MCF 10A (cell line): ENCODE measurements at places on chromosomes 3 and 15. TPM values are rescaled to one million over a fixed set of nuclear protein-coding genes. Genes with fewer than 3 reads are reported as not detected.

LIPH gene
- total RNA-seq, result 0.07 and 0.32 TPM in 2 replicates

DNA sequence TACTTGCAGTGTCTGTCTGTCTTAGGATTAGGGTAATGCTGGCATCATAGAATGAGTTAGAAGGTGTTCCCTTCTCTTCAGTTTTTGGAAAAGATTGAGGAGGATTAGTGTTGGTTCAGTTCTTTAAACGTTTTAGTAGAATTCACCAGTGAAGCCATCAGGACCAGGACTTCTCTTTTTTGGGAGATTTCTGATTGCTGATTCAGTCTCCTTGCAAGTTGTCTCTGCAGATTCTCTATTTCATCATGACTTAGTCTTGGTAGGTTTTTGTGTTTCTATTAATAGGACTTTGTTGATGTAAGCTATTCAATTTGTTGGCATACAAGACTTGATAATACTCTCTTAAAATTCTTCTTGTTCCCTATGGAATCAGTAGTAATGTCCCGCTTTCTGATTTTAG, 48.9 kb downstream of the STT3B start:
- peaks cover 17% of the 10 kb centered on the region for H3K36me3 ChIP-seq
- no peak for DNase-seq
- no peaks in the 10 kb centered on the region for H3K27me3 ChIP-seq
- no peak overlapping the region for H3K27ac ChIP-seq

DNA sequence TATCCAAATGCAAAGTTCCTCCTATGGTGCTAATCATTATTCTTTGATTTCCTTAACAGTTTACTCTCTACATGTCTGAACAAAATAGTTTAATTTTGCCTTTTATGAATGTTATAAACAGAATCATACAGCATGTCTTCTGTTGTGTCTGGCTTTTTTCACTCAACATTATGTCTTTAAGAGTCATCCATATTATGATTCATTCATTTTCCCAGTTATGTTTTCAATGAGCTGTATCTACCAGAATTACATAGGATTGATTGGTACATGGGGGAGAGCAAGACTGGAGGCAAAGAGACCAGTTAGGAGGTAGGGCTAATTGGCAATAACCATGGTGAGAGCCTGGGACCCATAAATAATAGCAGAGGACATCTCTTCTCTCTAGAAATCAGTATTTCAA, 16.6 kb upstream of the RAP2B start:
- H3K4me3 ChIP-seq, result no peak overlapping the region
- peaks cover 27% of the 10 kb centered on the region for H3K4me1 ChIP-seq
- no peak for DNase-seq
- H3K27ac ChIP-seq, result peak overlapping the region; percentile 90

GRCh38 chr3:120763601-120764000, 21.1 kb downstream of the GTF2E1 start:
- no peak for DNase-seq
- H3K27ac ChIP-seq, result no peak overlapping the region
- no peak overlapping the region for H3K4me3 ChIP-seq
- no peaks in the 10 kb centered on the region for H3K36me3 ChIP-seq
- no peaks in the 10 kb centered on the region for H3K27me3 ChIP-seq
- H3K4me1 ChIP-seq, result peaks cover 18% of the 10 kb centered on the region

DNA sequence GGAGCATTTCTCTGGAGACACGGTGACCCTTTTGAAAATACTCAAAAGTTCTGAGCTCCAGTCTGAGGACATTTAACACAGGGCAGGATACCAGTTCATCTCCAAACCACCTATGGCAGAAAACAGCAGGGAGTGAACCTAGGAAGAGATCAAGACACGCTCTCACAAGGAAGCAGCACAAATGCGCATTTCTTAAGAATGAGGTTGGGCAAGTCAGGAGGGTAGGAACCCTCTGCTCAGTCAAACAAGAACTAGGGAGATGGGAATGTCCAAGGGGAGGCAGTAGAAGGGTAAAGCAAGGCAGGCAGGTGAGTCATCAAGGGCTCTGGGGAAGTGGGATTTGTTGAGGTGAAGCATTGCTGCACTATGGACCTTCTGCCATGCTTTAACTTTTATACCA, 60.3 kb upstream of the PSMD6 start:
- no peak overlapping the region for H3K4me3 ChIP-seq
- no peaks in the 10 kb centered on the region for H3K36me3 ChIP-seq
- no peak for DNase-seq
- H3K4me1 ChIP-seq, result no peaks in the 10 kb centered on the region

- H3K27ac ChIP-seq, result no peak overlapping the region
- H3K36me3 ChIP-seq, result no peaks in the 10 kb centered on the region
- no peak overlapping the region for H3K4me3 ChIP-seq
- H3K27me3 ChIP-seq, result no peaks in the 10 kb centered on the region
Measured at GRCh38 chr3:147729641-147730040, 320.5 kb downstream of the ZIC1 start.

DNA sequence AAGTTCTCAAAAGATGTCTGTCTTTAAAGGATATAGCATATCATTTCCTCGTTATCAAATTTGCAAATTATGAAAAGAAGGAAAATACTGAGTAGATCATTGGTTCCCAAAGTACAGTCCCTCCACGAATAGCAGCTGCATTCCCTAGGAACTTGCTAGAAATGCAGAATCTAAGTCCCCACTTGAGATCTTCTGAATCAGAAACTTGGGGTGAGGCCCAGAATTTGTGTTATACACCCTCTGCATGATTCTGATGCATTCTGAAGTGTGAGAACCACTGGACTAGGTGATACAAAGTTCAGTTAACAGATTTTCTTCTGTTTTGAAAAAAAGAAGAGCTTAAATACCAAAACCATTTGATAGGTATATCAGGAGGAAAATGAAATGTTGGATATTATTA, 77.1 kb downstream of the SLC25A26 start:
- no peaks in the 10 kb centered on the region for H3K36me3 ChIP-seq
- no peak for DNase-seq
- H3K27ac ChIP-seq, result no peak overlapping the region
- H3K4me3 ChIP-seq, result no peak overlapping the region
- H3K4me1 ChIP-seq, result no peaks in the 10 kb centered on the region

DNA sequence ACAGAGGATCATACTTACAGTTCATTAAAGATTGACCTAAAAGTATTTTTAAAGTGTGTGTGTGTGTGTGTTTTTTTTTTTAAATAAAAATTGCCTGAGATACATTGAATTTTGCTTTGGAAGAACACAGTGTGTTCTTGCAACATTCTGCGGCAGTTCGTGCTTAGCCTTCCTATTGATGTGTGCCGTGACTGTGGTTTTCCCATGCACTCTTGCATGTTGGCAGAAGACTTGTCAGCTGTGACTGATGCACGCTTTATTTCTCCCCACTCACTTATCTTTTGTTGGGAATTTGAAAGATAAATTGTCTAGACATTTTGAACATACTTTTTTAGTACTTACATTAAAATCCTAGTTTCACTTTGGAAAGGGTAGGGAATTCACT, 136.3 kb upstream of the LRRFIP2 start:
- no peak overlapping the region for H3K27ac ChIP-seq
- H3K36me3 ChIP-seq, result peaks cover 73% of the 10 kb centered on the region
- no peak for DNase-seq
- H3K27me3 ChIP-seq, result no peaks in the 10 kb centered on the region
- H3K4me1 ChIP-seq, result no peaks in the 10 kb centered on the region

- no peak overlapping the region for H3K4me3 ChIP-seq
- no peak for DNase-seq
- H3K36me3 ChIP-seq, result no peaks in the 10 kb centered on the region
Measured at GRCh38 chr3:81245501-81245900, 515.9 kb downstream of the GBE1 start.

DNA sequence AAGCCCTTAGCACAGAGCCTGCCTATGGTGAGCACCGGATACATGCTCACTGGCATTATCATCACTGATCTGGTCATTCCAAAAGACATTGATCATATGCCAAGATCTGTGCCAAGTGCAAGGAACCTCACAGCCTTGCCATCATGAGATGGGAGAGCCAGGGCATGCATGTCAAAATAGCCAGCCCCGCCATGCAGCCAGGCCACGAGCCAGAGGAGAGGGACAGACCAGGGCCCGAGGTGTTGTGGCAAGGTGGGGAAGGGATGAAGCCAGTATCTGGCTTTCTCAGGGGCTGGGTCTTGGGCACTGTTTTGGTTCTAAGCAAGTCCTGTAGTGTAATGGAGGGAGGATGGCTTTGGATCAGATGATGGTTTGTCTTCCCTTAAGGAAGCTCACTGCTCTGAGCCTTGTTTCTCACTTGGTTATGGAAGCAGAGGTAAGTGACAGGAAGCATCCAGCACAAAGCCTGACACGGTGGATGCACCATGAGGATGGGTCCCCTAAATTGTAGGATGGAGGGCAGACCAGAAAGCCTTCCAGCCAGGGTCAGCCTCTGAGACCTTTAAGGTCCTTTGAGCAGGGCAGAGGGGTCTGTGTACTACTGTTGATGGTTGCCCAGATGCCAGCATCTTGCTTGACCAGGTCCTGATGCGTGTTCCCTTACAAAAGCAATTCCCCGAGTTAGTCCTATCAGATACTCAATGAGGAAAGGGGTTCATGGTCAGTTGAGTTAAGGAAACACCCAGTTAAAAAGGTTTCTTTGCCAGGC, 247.7 kb upstream of the TLE3 start:
- DNase-seq, result no peak
- peaks cover 18% of the 10 kb centered on the region for H3K4me1 ChIP-seq
- H3K4me3 ChIP-seq, result no peak overlapping the region
- no peaks in the 10 kb centered on the region for H3K27me3 ChIP-seq

DNA sequence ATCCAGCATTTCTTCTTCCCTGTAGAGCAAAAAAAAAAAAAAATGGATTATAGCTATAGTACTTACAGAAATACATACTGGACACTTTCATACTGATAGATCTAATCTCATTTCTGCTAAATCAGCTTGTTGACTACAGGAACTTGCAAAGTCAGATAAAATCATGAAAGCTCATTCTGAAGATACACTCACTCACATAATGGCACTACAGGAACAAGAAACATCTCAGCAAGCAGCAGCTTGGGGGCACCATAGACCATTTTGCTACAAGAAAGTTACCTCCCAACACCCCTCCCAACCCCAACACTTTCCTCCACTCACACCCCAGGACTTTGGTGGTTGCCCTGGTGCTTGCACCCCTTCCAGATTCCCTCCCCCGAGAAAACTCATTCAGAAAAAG, 4.6 kb downstream of the MYH15 start:
- H3K27ac ChIP-seq, result no peak overlapping the region
- no peaks in the 10 kb centered on the region for H3K36me3 ChIP-seq
- DNase-seq, result no peak
- no peaks in the 10 kb centered on the region for H3K4me1 ChIP-seq

DNA sequence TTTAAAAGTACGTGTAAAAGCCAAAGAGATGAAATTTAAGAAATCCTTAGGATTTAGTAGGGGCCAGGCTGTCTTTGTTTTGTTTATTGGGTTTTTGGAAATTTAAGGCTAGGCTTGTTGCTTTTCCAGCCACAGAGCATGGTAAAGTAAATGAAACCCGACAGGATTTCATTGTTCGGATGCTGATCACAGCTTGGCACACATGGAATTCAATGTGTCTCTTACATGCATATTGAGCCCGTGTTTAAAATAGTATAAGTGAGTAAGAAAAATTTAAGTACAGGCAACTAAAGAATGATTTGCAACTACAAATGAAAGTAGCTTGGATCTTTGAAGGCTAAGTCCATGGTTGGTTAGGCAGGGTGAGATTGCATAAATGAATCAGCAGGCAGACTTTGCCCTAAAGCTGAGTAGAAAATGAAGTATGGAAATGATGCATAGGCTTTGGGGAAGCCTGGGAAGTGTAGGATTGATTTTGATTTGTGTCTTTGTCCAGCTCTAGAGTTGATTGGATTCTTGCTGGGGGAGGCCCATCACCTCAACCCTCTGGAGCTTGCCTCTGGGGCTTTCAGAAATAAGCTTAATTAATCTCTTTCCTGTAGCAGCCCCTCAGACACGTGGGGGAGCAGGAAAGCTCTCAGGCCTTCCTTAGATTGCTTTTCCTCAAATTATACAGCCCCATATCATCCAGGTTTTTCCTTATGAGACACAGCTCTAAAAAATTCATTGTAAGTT, 68.2 kb upstream of the ADAMTSL3 start:
- no peaks in the 10 kb centered on the region for H3K4me1 ChIP-seq
- no peaks in the 10 kb centered on the region for H3K36me3 ChIP-seq
- DNase-seq, result no peak
- no peak overlapping the region for H3K27ac ChIP-seq
- H3K27me3 ChIP-seq, result no peaks in the 10 kb centered on the region
- no peak overlapping the region for H3K4me3 ChIP-seq

GRCh38 chr3:190585805-190586630, 72.1 kb downstream of the IL1RAP start:
- H3K4me1 ChIP-seq, result peaks cover 27% of the 10 kb centered on the region
- peak; percentile 97 for DNase-seq
- no peaks in the 10 kb centered on the region for H3K27me3 ChIP-seq
- H3K4me3 ChIP-seq, result peak overlapping the region; percentile 48
- peaks cover 4% of the 10 kb centered on the region for H3K36me3 ChIP-seq
- peak overlapping the region; percentile 78 for H3K27ac ChIP-seq

DNA sequence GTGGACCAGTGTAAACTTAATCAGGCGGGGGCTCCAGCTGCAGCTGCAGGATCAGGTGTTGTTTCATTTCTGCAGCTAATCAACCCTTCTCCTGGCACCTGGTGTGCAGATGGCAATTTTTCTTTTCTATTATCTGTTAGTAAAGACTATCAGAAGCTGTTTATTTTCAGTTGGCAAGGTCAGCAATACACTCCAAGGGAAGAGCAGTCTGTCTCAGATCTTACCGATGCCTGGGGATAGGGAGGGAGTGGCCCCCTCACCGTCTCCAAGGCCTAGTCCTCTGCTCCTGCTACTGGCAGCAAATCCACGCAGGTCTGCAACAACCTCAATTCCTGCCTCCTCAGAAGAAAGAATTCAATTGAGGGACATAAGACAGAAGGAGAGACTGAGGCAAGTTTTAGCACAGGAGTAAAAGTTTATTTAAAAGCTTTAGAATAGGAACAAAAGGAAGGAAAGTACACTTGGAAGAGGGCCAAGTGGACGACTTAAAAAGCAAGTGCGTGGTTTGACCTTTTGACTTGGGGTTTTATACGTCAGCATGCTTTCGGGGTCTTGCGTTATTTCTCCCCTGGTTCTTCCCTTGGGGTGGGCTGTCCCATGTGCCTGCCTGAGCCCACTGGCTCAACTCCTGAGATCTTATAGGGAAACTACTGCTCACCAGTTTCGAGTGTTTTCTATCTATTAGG, 9.2 kb downstream of the CCRL2 start:
- no peak overlapping the region for H3K27ac ChIP-seq
- H3K4me1 ChIP-seq, result no peaks in the 10 kb centered on the region
- H3K27me3 ChIP-seq, result no peaks in the 10 kb centered on the region
- H3K4me3 ChIP-seq, result no peak overlapping the region

GRCh38 chr3:175070946-175071345, 211.8 kb downstream of the NAALADL2 start:
- H3K27me3 ChIP-seq, result no peaks in the 10 kb centered on the region
- no peaks in the 10 kb centered on the region for H3K36me3 ChIP-seq
- no peak overlapping the region for H3K4me3 ChIP-seq

GRCh38 chr15:50287324-50288116, 22.0 kb upstream of the HDC start:
- H3K27me3 ChIP-seq, result no peaks in the 10 kb centered on the region
- H3K4me3 ChIP-seq, result no peak overlapping the region
- DNase-seq, result no peak
- no peak overlapping the region for H3K27ac ChIP-seq
- H3K4me1 ChIP-seq, result no peaks in the 10 kb centered on the region
- H3K36me3 ChIP-seq, result peaks cover 34% of the 10 kb centered on the region

GRCh38 chr15:62618846-62619504, 423.6 kb upstream of the TPM1 start:
- H3K4me1 ChIP-seq, result peaks cover 15% of the 10 kb centered on the region
- no peak overlapping the region for H3K4me3 ChIP-seq
- peak overlapping the region; percentile 33 for H3K27ac ChIP-seq
